ENCODE measurements at places on chromosomes 3 and 15.
A peak's percentile ranks its signal among the peaks of the same experiment; 100 is the strongest.

DNA sequence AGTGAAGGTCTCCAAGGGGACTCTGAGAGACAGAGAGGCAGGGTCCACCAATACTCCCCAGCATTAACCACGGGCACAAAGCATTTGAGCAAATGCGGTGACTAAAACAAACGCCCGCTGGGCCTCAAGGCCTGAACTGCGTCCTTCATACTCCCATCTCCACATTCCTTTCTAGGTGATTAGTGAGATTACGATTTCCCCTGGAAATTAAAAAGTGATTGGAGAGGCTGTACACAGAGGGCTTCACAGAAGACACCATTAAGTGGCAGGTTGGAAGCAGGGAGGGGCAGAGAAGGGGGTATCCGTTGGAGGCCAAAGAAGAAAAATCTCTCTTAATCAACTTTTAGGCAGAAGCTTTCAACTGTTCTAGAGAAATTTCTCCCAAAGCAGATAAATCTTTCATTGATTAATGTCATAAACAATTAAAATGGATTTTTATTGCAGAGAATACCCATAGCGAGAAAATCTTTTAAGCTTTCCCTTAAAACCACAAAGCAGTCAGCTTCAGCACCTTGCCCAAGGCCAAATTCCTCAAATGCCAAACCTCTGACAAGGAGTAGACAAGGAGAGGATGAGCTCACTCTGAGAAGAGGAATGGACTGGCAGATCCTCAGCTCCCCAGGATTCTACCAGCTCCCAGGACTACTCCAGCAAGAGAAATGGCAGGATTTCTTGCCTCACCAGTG, 38.2 kb downstream of the MB21D2 start:
- DNase-seq = no peak

GRCh38 chr3:48516571-48516970, 12.6 kb upstream of the SHISA5 start:
- DNase-seq = no peak

DNA sequence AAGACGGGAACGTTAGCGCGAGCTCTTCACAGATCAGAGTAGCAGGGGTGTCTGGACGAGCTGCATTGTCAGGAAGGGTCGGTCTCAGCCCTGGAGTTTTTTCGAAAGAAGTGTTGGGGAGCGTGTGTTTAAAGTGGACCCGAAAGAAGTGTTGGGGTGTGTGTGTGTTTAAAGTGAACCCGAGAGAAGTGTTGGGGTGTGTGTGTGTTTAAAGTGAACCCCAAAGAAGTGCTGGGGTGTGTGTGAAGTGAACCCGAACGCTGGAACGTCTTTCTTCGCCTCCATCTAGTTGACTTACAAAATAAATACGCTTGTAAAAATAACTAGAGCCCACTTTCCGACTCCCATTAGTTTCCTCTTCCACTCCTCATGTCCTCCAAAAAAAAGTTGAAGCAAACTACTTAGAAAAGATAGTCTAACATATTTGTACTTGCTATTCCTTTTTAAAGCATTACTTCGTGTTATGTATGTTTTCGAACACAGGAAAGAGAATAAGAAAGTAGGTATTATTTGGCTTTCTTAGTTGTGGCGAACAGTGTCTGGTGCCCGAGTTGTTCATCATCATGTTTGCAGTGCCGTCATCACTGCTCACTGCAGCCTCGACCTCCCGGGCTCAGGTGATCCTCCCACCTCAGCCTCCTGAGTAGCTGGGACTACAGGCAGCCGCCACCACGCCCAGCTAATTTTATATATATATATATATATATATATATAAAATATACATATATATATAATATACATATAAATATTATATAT, 1.0 kb downstream of the LRCH3 start:
- DNase-seq = no peak

DNA sequence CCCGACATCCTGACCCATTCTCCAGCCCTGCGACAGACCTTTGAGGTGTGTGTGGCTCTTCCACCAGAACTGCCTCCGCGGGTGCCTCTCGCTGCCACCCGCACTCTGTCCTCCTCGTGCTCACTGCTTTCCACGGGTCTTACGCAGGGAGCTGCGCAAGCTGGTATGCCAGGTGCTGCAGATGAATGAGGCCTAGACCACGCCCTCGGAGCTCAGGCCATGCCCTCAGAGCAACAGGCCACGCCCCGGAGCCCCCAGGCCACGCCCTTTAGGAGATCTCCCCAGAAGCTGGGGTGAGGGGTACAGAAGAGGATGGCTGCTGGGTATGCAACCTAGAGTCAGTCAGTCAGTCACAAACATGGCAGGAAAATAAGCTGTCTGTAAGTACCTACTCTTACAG, 300.3 kb downstream of the GABRG3 start:
- DNase-seq = peak; percentile 85

DNA sequence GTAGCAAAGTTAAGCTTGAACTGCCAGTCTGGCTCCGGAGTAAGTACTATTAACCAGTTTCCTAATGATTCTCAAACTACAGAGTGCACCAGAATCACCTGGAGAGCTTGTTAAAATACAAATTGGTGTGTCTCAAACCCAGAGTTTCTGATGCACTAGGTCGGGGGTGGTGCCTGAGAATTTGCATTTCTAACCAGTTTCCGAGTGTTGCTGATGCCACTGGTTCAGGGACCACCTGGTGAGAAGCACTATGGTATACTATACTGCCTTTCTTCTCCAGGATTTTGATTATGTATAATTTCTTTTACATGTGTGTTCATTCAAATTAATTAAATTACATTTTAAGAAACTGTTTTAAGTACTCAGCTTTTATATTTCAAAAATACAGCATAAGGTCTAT, 48.8 kb upstream of the PLSCR5 start:
- DNase-seq = no peak

DNA sequence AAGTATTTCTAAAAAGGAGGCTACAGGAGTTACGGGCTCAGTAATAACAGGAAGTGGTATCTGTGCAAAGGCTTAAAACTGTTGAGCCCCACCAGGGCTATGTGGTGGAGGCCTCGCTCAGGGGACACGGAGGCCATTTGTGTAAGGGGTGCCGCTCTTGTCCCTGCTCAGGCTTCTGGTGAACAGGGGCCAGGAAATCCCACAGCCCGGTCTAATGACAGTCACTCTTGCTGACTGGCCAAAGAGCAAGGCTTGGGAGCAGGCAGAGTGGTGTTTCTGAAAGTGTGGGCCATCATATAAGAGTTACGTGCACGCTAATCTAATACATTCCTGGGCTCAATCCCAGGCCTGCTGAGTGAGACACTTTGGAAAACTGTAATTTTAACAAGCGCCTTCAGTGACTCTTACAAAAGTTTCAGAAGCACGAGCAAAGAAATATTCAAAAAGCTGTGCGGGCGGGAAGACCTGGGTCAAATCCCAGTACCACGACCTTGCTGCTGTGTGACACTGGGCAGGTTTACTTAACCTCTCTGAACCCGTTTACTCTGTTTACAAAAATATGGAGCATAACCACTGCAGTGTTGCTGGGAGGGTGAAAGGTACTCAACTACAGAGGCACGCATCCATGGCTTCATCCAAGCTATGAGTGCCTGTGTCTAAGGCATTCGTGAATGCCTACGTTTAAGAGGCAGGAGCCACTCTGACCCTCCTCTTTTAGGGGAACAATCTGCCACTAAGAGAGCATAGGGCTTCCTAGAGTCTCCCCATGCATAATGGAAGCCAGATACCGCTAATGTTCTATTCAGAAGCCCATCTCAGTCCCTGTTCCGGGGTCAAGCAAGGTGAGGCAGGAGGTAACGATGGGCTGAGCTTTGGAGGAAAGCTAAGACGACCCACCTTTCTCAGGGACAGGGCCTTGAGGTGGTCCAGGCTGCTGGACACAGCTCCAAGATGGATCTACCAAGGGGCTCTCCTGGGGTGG, 2.0 kb downstream of the ATP10A start:
- no peak for DNase-seq

GRCh38 chr3:8733332-8734094, at the start of gene CAV3:
TSS of gene CAV3 (plus strand) at chr3:8733802. CDS start at chr3:8733877, 75 bp downstream.
- DNase-seq = no peak

GRCh38 chr15:101506491-101506890, 17.0 kb upstream of the PCSK6 start:
- DNase-seq = no peak

DNA sequence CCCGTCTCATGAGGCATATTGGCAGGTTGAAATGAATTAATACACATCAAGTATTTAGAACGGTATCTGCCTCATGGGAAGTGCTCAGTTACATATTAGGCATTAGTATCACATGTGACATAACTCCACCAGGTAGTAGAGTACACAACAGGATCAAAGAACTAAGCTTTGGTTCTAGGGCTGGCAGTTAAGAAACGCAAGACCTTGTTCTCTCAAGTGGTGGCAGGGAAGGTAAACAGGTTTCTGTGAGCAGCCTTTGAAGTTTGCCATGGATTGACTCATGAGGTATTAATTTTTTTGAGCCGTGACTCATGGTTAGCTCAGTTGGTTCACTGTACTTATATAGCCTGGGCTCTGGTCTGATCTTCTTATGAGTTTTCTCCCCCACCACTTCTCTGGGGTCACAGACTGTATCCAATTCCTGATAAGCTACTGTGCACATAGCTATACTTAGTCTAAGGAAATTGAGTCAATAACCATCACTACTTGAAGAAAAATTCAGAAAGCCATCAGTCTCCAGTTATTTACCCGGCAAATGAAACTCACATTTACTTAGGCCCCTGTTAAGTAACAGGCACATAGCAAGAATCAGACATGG, 155.6 kb upstream of the STT3B start:
- DNase-seq = no peak

DNA sequence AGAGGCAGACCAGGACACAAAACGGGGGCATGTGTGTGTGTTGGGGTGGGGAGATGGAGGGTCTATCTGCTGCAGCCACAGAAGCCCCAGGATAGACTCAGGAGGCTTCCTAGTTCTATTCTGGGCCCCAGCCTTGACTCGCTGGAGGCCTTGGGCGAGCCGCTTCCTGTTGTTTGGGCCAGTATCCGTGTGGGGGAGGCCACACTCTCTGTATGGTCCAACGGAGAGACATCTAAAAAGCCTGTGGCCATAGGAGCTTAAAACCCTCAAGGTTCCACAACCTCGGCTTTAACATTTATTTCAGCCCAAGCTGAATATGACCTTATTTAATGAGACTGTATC, 32.8 kb downstream of the POC1A start:
- DNase-seq = no peak

DNA sequence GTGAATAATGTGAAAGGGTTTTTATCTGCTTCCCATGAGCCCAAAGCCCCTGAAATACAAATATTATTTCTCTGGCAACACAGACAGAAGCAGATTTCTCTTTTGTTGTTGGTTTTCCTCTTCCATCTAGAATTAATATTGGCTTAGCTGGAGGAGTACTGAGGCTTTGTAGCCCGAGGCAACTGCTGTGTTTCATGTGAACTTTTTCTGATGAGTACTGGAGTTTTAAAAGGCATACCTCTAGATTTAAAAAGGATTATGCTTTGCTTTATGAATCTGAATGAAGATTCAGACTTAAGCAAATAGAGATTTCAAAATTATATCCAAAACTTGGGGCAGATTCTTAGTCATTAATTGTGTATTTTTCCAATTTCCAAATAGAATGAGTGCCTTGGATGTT, 50.9 kb downstream of the IQCH start:
- no peak for DNase-seq
